Hematopoietic multipotent progenitor cell treated with erythropoietin and hydrocortisone succinate and interleukin-3 and kit ligand, for 8 days (in vitro differentiated cells): ENCODE measurements at places on chromosomes 6 and 20.

- no peak for DNase-seq
Measured at GRCh38 chr6:134374491-134375219, 56.7 kb upstream of the SGK1 start.

DNA sequence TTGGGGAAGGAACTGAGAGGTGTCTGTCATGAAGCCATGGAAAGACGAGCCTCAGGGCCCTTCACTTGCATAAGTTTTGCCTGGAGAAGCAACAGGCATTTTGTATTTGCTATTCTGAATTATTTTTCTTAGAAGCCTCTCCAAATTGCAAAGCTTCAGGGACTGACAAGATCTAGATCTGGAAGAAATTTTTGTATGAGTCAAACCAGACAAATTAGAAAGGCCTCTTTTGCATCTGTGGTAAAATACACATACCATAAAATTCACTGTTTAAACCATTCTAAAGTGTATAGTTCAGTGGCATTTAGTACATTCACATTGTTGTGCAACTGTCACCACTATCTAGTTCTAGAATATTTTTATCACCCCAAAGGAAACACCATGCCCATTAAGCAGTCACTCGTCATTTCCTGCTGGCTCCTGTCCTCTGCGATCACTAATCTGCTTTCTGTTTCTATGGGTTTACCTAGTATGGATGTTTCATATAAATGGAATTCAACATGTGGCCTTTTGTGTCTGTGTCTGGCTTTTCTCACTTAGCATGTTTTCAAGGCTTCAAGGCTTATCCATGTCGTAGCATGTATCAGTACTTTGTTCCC, 269.1 kb downstream of the PHF3 start:
- DNase-seq, result peak; percentile 3

DNA sequence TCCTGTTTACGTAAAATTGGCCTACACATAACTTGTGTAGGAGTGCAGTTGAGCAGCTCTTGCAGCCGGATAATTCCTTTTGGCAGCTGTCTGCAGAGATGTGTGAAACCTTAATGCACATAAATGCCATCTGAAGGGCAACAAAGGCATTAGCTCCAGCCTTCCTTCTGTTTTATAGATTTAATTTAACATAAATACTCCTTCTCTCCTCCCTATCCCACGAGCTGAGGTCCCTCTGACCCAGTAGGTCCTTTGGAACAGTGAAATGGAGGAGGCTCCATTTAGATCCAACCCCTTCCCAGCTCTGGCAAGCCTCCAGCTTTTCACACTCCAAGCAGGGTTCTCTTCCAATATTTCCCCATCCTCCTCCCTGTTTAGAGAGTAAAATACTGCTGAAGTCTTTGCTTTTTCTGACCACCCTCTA, 6.5 kb downstream of the PLEKHG1 start:
- DNase-seq, result no peak

DNA sequence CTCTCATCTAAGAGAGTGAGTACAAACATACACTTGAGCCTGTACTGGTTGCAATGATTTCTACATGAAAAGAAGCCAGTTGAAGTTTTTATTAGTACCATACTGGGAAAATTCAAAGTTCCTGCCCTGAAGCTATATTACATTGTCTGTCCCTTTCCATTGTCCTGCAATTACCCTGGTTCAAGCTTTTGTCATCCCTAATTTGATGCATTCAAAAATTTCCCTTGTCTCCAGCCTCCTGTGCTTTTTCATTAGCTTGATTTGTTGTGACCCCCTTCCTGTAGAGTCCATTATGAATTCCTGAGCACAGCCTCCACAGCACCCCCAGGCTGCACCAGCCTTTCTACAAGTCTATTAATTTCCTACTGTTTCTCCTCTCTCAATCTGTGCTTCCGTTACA, 46.4 kb downstream of the VGLL2 start:
- DNase-seq, result no peak

DNA sequence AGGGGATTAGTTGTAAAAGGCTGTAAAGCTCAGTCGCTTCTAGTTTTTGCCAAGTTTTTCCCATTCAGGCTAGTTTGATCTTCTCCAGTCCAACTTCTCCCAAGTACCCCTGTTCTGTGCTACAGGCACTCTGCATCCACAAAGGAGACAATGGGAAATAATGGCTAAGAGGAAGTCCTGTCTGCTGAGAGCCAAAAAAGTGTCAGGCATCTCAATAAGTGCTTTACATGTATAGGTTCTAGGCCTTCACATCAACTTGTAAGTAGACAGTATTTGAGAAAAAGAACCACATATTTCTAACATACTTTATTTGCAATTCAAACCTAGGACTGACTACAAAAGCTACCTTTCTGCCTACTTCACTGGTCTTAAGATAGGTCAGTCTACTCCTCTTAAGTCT, 4.9 kb downstream of the HTR1B start:
- DNase-seq, result no peak

DNA sequence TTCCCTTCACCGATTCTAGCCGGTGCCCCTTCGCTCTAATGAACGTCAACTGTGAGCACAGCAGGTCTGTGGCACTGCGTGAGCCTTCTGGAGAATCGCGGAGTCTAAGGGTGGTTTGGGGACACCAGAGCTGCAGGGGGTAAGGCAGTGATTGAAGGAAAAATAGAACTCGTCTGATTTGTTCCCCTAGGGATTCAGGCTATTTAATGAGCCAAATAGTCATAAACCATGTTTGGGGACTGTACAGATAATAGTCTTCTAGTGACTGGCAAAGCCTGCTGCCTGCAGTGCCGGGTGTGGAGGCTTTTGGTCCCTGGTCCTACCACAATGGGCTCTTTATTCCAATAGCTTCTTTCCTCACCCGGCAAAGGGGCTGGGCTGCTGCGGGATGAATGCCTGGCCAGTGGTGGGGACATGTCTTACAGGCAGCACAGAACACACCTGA, 11.1 kb upstream of the NTSR1 start:
- no peak for DNase-seq

GRCh38 chr20:61638802-61639585, 386.9 kb downstream of the CDH4 start:
- no peak for DNase-seq

DNA sequence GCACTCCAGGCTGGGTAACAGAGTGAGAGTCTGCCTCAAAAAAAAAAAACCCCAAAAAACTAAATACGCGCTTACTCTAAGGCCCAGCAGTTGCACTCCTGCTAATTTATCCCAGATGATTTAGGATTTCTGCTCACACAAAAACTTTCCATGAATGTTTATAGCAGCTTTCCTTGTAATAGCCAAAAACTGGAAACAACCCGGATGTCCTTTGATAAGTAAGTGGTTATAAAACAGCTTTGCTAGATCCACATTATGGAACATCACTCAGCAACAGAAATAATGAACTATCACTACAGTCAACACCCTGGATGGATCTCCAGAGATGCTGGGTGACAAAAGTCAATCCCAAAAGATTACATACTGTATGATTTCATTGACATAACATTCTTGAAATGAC, 220.4 kb upstream of the JARID2 start:
- no peak for DNase-seq

- DNase-seq, result no peak
Measured at GRCh38 chr20:58312836-58313235, 3.3 kb downstream of the RAB22A start.

GRCh38 chr6:123415844-123416468, 220.8 kb downstream of the TRDN start:
- peak; percentile 58 for DNase-seq

- no peak for DNase-seq
Measured at GRCh38 chr6:34030831-34031624, 114.9 kb downstream of the GRM4 start.

GRCh38 chr6:151166180-151166579, 73.6 kb upstream of the AKAP12 start:
- DNase-seq, result no peak

DNA sequence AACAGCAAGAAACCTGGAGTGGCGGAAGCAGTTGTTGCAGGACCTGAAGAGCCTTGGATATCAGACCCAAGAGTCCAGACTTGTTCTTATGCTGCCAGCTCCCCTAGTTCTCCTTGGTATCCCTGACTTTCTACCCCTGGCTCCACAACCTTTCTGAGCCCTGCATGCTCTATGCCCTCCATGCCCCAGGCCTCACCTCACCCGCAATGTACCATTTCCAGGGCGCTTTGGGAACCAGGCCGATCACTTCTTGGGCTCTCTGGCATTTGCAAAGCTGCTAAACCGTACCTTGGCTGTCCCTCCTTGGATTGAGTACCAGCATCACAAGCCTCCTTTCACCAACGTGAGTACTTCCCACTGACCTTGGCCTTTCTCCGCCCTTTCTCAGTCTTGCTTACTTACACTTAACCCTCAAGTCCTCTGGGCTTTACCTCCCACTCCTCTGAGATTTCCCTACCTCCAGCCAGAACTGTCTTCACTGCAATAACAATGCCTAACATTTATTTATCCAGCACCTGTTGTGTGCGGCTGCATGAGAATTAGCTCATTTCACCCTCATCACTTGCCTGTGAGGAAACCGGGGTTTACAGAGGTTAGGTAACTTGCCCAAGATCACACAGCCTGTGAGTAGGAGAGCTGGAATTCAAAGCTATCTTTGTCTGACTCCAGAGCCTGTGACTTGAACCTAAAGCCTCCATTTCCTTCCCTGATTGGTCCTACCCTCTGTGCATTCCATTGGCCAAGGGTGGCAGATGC, 2.3 kb downstream of the POFUT1 start:
- DNase-seq, result no peak

GRCh38 chr6:63487103-63487813, 85.0 kb upstream of the LOC128125822 start:
- no peak for DNase-seq

DNA sequence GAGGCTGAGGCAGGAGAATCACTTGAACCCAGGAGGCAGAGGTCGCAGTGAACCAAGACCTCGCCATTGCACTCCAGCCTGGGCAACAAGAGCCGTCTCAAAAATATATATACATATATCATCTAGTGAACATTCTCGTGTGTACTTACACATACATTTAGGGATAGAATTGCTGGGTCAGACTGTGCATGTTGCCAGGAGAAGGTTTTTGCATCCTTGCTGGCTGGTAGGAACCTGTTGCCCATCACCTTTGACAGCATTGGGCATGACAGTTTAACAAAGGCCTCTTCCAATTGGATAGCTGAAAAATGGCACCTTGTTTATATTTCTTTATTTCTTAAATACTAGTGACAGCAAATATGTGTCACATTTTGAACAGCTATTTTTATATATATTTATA, 5.4 kb downstream of the AAR2 start:
- no peak for DNase-seq

GRCh38 chr6:158643836-158644230, 710 bp downstream of the DYNLT1 start:
- peak; percentile 30 for DNase-seq

DNA sequence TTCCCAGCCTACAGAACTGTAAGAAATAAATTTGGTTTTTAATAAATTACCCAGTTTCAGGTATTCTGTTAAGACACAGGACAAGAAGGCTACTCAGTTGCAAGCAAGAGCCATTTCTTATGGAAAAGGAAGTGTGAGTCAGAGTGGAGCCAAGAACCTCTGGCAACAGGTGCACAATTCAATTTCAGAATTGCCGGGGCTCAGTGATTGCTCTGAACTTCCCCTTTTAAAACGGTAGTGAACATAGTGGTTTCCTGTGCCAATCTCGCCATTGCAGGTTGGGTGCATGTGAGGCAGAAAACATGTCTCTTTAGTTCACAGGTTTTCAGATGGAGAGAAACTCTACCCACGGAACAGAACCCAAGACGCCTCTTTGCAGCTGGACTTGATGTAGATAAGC, 16.4 kb downstream of the PIGT start:
- DNase-seq, result peak; percentile 16
